GM23248 (cell line): ENCODE measurements at places on chromosomes 16 and 17. TPM values are rescaled to one million over a fixed set of nuclear protein-coding genes. Genes with fewer than 3 reads are reported as not detected.
A peak's percentile ranks its signal among the peaks of the same experiment; 100 is the strongest.

The NT5C gene
- polyA plus RNA-seq = 66.5 and 67.9 TPM in 2 replicates

DNA sequence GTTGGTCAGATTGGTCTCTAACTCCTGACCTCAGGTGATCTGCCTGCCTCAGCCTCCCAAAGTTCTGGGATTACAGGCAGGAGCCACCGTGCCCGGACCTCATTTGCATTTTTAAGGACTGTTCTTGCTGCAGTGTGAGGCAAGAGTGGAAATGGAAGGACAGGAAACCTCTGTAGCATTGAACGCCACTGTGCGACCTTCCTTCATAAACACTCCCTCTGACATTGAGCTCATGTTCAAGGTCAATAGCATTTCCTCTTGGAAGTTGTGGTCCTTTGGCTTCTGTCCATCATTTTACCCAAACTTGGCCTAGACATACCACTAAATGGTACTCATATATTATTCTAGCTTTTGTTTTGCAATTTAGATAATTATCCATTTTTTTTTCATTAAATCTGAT, 32.8 kb upstream of the ABCA8 start:
- no peak overlapping the region for H3K27ac ChIP-seq
- H3K36me3 ChIP-seq = no peaks in the 10 kb centered on the region
- DNase-seq = no peak
- no peak overlapping the region for H3K4me3 ChIP-seq

DNA sequence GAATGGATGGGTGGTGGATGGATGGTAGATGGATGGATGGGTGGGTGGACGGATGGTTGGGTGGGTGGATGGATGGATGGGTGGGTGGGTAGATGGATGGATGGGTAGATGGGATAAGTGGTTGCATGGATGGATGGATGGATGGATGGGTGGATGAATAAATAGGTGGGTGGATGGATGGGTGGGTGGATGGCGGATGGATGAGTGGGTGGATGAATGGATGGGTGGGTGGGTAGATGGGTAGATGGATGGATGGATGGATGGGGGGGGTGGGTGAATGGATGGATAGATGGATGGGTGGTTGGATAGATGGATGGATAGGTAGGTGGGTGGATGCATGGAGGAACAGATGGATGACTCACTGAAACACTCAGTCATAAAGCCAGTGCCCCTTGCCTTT, 51.0 kb upstream of the FASN start:
- H3K27ac ChIP-seq = no peak overlapping the region
- no peaks in the 10 kb centered on the region for H3K36me3 ChIP-seq
- DNase-seq = peak; percentile 22
- no peaks in the 10 kb centered on the region for H3K27me3 ChIP-seq
- no peak overlapping the region for H3K4me3 ChIP-seq
- no peaks in the 10 kb centered on the region for H3K4me1 ChIP-seq

- no peaks in the 10 kb centered on the region for H3K27me3 ChIP-seq
- no peak for DNase-seq
- no peak overlapping the region for H3K27ac ChIP-seq
- H3K36me3 ChIP-seq = no peaks in the 10 kb centered on the region
- H3K4me1 ChIP-seq = peaks cover 14% of the 10 kb centered on the region; the same call in 1 of the 2 replicates
These were observed 1.1 kb upstream of the PIGS start for GRCh38 chr17:28572259-28573039.

GRCh38 chr17:13787636-13788035, 185.9 kb upstream of the HS3ST3A1 start:
- H3K4me3 ChIP-seq = no peak overlapping the region
- no peak overlapping the region for H3K27ac ChIP-seq
- DNase-seq = no peak
- no peaks in the 10 kb centered on the region for H3K27me3 ChIP-seq
- H3K36me3 ChIP-seq = no peaks in the 10 kb centered on the region

DNA sequence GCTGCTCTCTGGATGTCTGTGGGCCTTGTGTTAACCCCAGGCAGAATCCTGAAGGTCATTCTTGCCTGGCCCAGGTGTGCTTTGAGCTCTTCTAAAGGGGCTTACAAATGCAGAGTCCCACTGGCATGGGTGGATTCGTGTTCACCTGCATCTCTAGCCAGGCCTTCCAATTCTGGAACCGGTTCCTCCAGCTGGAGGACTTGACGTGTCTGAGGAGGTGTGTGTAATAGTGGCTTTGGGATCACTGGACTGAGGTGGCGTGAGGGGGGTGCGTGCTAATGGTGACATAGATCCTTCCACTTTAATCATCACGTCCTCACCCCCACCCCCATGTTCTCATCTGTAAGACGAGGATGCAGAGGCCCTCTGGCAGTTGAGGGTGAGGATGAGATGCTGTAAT, 4.8 kb downstream of the GSE1 start:
- peaks cover 6% of the 10 kb centered on the region; the same call in 1 of the 2 replicates for H3K4me1 ChIP-seq
- no peak overlapping the region for H3K27ac ChIP-seq
- H3K36me3 ChIP-seq = no peaks in the 10 kb centered on the region
- H3K4me3 ChIP-seq = no peak overlapping the region
- H3K27me3 ChIP-seq = no peaks in the 10 kb centered on the region

- no peak for DNase-seq
- no peak overlapping the region for H3K4me3 ChIP-seq
- no peaks in the 10 kb centered on the region for H3K4me1 ChIP-seq
- no peaks in the 10 kb centered on the region for H3K27me3 ChIP-seq
- no peak overlapping the region for H3K27ac ChIP-seq
These were observed 95.5 kb downstream of the ZFHX3 start for GRCh38 chr16:72952404-72952803.

- no peaks in the 10 kb centered on the region; the same call in 1 of the 2 replicates for H3K4me1 ChIP-seq
- peaks cover 68% of the 10 kb centered on the region for H3K36me3 ChIP-seq
- no peaks in the 10 kb centered on the region for H3K27me3 ChIP-seq
- DNase-seq = peak; percentile 74
- H3K27ac ChIP-seq = no peak overlapping the region
- H3K4me3 ChIP-seq = no peak overlapping the region
These were observed 151.0 kb upstream of the RBL2 start for GRCh38 chr16:53282975-53283946.

- no peaks in the 10 kb centered on the region for H3K27me3 ChIP-seq
- H3K36me3 ChIP-seq = no peaks in the 10 kb centered on the region
- no peak overlapping the region for H3K27ac ChIP-seq
- no peaks in the 10 kb centered on the region for H3K4me1 ChIP-seq
These were observed 175.3 kb downstream of the UTP18 start for GRCh38 chr17:51435641-51436091.

DNA sequence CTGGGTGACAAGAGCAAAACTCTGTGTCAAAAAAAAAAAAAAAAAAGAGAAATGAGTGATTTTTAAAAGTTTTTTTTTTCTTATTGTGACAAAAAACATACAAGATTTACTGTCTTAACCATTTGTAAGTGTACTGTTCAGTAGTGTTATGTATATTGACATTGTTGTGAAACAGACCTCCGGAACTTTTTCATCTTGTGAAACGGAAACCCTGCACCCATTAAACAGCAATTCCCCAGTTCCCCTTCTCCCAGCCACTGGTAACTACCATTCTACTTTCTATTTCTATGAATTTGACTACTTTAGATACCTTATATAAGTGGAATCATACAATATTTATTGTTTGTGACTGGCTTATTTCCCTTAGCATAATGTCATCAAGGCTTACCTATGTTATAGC, 18.7 kb downstream of the DUS2 start:
- no peak overlapping the region for H3K27ac ChIP-seq
- no peak overlapping the region for H3K4me3 ChIP-seq
- H3K27me3 ChIP-seq = no peaks in the 10 kb centered on the region
- H3K4me1 ChIP-seq = no peaks in the 10 kb centered on the region
- H3K36me3 ChIP-seq = no peaks in the 10 kb centered on the region
- no peak for DNase-seq
